ENCODE measurements at places on chromosomes 11 and 22.

GRCh38 chr22:20808844-20809243 is 34.9 kb downstream of the SERPIND1 start:
- no peak for DNase-seq

- no peak for DNase-seq
These were observed 70.5 kb downstream of the PKNOX2 start for GRCh38 chr11:125235071-125235471.

- DNase-seq: no peak
These were observed 11.4 kb upstream of the HPX start for GRCh38 chr11:6452219-6452618.

DNA sequence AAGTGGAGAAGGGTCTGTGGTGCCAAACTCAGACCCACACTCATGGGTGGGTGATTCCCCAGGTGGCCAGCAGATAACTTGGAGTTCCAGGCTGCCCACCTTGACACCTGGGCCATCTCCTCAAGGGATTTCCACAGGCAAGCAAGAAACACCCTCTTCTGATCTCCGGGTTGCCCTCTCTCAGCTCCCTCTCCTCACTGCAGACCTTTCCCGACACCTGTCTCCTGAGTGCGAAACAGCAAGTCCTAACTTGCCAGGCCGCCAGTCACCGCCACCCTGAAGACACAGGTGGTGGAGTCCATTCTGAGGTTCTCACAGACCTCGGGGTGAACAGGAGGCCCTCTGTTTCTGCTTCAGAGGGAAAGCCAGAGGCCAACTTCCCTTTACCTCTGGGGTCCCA is 16.6 kb downstream of the GALNT18 start:
- no peak for DNase-seq

DNA sequence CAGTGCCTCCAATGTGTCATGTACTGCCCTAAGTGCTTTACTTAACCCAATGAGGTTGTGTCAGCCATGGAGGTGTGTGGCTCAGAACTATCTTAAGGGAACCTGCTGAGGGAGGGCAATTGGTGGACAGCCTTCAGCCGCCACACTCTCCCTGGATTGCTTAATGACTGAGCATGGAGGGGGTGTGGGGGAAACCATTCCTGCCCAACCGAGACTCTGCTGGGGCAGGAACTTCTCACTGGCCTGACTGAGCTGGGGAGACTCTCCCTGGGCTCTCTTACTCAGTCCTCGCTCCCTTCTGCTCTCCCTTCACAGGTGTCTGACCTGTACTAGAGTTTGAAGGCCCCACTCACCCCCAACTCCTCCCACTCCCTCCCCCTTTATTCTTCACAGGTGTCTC is 114.8 kb downstream of the CCDC81 start:
- DNase-seq: no peak

DNA sequence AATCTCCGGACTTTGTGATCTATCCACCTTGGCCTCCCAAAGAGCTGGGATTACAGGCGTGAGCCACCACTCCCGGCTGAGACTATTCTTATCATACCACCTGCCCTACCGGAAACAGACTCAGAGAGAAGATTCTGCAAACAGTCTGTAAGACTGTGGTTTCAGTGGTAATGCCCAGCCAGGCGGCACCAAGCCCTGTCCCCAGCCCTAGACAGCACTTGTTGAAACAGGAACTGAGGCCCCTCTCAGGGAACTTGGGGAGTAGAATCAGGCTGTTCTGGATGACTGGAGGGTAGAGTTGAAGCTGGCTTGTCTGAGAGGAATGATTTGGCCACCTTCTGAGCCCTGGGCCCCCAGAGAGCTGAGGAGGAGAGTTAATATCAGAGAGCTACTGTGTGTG is 1.3 kb upstream of the INSC start:
- DNase-seq: no peak

- DNase-seq: no peak
These were observed 11.5 kb upstream of the IGSF9B start for GRCh38 chr11:133968300-133968699.

GRCh38 chr11:15146271-15147003 is 31.7 kb downstream of the INSC start:
- no peak for DNase-seq

DNA sequence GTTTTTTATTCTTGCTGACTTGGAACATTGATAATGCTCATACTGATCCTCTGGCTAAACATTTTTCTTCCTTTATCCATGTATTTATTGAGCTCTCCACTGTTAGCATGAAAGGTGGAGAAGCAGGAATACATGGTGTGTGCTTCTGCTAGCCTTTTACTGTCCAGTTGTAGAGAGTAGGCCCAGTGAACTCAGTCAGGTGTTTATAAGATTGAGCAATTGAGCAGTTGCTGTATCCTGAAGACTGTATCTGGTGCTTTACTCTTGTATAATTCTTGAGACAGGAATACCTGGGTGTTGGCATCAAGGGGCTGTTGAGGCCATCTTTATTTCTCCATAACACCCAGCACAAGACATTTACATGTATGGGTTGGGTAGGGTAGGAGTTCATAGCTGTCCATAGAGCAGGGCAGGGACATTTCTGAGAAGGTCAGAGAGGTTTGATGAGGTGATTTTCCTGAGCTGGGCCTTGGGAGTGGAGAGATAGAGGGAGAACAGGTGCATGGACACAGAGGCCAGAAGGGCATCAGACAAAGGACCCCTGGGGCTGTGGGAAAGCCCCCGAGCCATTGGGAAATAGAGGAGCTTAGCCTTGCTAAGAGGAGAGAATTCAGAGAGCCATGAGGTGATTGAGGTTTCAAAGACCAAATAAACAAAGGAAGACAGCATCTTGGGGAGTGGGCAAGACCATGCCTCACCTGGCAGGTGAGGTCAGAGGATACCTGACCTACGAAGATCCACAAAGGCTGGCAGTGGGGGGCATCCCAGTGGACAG is 155.5 kb downstream of the TEAD1 start:
- no peak for DNase-seq

GRCh38 chr22:44211256-44211945 is 30.7 kb downstream of the PARVG start:
- DNase-seq: no peak

- no peak for DNase-seq
These were observed 151.1 kb upstream of the ISX start for GRCh38 chr22:34914846-34915245.

DNA sequence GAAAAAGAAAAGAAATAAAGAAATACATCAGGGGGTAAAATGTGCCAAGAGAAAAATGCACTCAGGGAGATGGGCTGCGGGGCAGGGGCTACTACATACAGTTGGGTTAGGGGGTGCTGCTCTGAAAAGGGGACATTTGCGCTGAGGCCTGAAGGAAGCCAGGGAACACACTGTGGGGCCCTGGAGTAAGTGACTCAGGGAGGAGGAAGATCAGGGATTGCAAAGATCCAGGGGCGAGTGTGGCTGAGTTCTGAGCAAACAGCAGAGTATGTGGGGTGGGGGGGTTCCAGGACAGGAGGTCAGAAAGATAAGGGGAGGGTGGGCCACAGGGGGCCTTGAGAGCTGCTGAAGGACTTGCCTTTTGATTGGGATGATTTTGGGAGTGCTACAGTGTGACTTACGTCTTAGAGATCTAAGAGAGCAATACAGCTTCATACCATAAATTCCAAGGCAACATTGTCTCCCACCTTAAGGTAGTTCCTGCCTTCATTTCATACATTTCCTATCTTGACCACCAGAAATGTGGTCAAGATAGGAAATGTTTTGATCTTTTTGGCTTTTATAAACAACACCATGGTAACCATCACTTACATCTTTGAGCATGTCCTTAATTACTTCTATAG is 5.8 kb downstream of the A4GALT start:
- no peak for DNase-seq

- DNase-seq: no peak
These were observed 241.2 kb upstream of the SYN3 start for GRCh38 chr22:33299245-33299956.

DNA sequence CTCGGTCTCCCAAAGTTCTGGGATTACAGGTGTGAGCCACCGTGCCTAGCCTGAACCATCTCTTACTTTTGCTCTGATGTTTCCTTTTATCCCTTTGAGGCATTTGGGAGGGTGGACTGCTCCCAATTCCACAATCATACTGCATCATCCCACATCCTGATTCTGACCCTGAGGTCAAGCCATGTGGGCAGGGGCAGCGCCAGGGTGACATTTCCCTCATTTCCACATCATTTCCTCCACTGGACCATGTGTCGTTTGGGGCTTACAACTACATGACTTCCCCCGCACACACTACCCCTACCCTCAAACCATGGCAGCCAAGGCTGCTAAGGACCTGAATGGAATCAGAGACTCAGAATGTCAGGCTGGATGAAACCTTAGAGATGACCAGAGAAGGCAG is 26.4 kb upstream of the ZBTB16 start:
- no peak for DNase-seq

- no peak for DNase-seq
These were observed 14.6 kb downstream of the EIF1AD start for GRCh38 chr11:65987336-65987735.

- no peak for DNase-seq
These were observed 30.7 kb downstream of the LINC01488 start for GRCh38 chr11:69512136-69512535.

GRCh38 chr11:65558002-65558929 is at the start of gene LTBP3:
LTBP3 (minus strand) TSS chr11:65558359; CDS start chr11:65557959, 400 bp downstream.
- DNase-seq: no peak
